ENCODE measurements at places on chromosomes 11 and 22.

DNA sequence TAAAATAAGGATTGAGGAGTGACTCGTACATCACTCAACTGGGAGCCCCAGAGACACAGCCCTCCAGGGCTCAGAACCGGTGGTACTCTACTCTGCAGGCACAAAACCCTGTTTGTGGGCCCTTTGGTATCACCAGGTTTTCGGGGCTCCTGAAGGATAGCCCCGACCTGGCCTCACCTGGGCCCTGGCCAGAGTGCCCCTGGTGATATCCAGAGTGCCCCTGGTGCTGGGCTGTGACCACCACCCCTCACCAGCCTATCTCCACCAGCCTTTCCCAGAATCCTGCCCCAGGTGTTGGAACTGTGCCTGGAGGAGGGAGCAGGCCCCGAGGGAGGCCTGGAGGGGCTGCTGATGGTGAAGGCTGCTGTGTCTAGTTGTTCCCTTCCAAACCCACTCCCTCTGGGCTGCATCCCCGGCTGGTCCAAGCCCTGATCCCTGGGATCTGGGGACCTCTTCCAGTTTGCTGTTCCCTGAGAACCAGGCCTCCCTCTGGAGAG is 2.2 kb upstream of the GGT5 start:
- no peak for DNase-seq

DNA sequence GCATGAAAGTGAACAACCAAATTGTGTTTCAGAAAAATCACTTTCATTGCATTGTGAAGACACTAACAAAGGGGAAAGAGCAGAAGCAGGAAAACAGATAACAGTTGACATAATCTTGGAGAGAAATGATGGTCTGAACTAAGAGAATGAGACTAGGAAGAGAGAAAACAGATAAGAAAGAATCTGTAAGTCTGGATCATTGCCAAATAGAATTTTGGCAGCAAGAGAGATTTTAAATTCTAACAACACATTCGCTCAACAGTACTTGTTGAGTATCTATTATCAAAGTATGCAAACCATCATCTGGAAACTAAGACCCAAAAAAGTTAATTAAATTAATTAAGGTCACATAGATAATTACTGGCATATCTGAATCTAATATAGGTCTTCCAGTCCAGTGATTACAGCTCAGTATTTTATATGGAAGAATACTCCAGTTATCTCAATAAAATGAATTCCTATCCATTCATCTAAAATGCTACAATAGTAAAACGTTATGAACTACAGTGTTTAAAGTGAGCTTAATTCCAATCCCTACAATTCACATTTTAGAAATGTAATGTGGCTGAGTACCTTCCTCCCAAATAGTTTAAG is 166.7 kb upstream of the FAT3 start:
- DNase-seq, result no peak

GRCh38 chr11:110174645-110175310 is 81.6 kb downstream of the ZC3H12C start:
- no peak for DNase-seq

- no peak for DNase-seq
These were observed 4.4 kb downstream of the TP53I11 start for GRCh38 chr11:44946263-44946662.

GRCh38 chr11:71242391-71242790 is 10.0 kb downstream of the SHANK2 start:
- no peak for DNase-seq

DNA sequence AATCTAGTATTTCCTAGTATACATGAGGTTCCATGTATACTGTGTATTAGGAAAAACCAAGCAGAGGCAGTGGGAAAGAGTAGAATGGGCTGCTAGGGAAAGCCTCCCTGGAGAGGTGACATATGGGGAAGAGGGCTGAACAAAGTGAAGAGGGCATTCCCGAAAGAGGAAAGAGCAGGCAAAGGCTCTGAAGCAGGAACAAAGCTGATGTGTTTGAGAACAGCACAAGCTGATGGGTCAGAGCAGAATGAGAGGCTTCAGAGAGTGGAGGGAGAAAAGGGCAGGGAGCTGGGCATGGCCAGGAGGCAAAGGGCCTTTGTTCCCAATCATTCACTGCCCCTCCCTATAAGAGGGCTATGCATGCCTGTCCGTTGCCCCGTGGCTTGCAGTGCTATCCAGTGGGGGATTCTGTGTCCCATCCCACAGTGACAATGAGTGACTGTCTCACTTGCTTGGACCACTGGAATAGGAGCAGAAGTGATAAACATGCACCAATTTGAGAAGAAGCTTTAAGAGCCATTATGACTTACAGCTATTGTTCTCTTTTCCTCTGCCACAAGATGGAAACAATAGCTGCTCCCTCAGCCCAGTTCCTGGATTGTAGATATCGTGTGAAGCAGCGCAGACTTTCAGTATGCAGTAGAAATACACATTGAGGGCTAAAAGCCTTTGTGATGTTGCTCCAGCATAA is 39.6 kb downstream of the GALNT18 start:
- DNase-seq, result no peak

DNA sequence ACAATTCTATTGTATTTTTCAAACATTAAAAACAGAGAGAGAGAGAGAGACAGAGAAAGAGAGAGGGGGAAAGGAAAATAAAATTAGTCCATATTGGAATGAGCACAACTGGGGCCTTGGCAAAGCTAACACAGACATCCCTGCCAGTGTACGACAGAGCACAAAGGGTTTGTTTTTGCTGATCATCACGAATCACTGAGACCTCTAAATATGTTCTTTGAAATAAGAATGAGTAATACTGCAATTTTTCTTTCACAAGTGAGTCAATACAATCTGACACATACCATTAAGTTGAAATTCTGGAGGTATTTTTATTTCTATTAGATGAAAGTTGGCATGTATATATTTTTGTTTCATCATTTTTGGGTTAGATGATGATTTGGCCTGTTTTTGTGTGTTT is 27.0 kb upstream of the LRRC4C start:
- DNase-seq, result no peak

Measured in SHP77 treated with DMSO at 0.1 percent for 48 hours (cell line).